H1 (cell line): ENCODE measurements at places on chromosomes 3 and 15.

- no peaks in the 10 kb centered on the region for H3K27me3 ChIP-seq
- H3K27ac ChIP-seq, result no peak overlapping the region
- no peaks in the 10 kb centered on the region for H3K36me3 ChIP-seq
- no peaks in the 10 kb centered on the region for H3K4me1 ChIP-seq
- no peak overlapping the region for H3K4me3 ChIP-seq
Measured at GRCh38 chr3:108164391-108164790, 57.8 kb downstream of the IFT57 start.

GRCh38 chr15:32774022-32774421 is 56.2 kb downstream of the GREM1 start:
- H3K4me1 ChIP-seq, result no peaks in the 10 kb centered on the region
- no peaks in the 10 kb centered on the region for H3K27me3 ChIP-seq
- H3K36me3 ChIP-seq, result no peaks in the 10 kb centered on the region
- H3K27ac ChIP-seq, result no peak overlapping the region
- H3K4me3 ChIP-seq, result no peak overlapping the region

DNA sequence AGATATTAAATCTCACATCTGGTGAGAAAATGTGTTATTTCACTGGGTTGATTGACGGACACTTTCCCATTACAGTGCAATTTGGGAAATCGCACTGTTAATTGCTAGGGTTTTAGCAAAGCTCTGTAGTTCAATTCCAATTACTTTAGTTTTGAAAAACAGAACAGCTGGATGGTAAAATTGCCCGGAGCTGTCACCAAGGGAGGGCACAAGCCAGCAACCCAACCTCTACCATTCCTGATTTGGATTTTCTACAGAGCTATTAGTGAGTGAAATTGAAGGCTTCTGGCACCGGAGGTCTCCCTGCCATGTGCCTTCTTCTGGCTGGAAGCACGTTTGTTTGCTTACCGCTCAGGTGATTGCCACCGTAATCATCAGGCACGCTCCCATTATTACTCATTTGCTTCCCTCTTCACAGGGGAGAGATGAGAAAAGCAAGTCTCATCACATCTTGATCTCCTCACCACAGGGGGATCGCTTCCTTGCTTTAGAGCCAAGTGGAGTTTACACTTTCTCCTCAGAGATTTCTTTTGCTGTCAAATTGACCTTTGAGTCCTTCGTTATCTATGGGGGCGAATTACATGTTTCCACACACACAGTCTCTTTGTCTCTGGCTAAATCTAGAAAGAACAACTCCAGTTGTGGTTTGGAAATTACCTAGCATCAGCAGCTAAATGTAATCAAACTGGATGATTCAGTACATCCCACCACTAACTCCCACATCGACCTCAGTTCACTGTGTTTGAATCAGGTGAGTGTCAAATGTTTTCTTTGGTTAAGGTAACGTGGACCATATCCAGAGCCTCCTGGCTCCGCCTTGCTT is 421.7 kb upstream of the GOLIM4 start:
- no peak overlapping the region for H3K4me3 ChIP-seq
- no peak for DNase-seq
- no peaks in the 10 kb centered on the region for H3K36me3 ChIP-seq
- no peaks in the 10 kb centered on the region for H3K27me3 ChIP-seq
- H3K27ac ChIP-seq, result no peak overlapping the region

DNA sequence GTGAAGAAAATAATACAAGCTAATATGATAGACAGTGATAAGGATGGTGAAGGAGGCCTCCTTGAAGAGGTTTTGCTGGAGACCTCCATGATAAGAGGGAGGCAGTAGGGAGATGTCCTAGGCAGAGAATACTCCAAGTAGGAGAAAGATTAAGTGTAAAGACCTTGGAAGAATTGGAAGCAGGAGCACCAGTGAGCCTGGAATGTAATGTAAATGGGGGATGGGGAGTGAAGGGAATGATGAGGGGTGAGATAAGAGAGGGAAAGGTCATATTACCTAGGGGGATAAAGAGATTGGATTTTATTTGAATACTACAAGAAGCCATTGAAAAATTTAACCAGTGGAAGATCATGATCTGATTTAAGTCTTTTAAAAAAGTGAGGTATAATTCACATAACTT is 41.7 kb upstream of the ARL14 start:
- H3K27me3 ChIP-seq, result no peaks in the 10 kb centered on the region
- H3K4me3 ChIP-seq, result no peak overlapping the region
- DNase-seq, result no peak
- no peaks in the 10 kb centered on the region for H3K36me3 ChIP-seq

GRCh38 chr3:28056806-28057205 is 184.6 kb upstream of the CMC1 start:
- no peak overlapping the region for H3K4me3 ChIP-seq
- H3K36me3 ChIP-seq, result no peaks in the 10 kb centered on the region
- H3K27me3 ChIP-seq, result no peaks in the 10 kb centered on the region
- no peak for DNase-seq

DNA sequence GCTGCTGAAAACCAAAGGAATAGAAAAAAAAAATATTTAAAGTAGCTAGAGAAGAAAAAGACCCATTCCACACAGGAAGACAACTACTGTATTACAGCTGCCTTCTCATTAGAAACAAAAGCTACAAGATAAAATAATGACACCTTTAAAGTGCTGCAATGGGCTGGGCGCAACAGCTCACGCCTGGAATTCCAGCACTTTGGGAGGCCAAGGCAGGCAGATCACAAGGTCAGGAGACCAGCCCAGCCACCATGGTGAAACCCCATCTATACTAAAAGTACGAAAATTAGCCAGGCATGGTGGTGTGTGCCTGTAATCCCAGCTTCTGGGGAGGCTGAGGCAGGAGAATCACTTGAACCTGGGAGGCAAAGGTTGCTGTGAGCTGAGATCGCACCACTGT is 31.0 kb downstream of the TRPM7 start:
- H3K4me1 ChIP-seq, result no peaks in the 10 kb centered on the region; the same call in 1 of the 2 replicates
- DNase-seq, result no peak
- no peak overlapping the region for H3K27ac ChIP-seq
- H3K4me3 ChIP-seq, result no peak overlapping the region
- no peaks in the 10 kb centered on the region for H3K27me3 ChIP-seq

DNA sequence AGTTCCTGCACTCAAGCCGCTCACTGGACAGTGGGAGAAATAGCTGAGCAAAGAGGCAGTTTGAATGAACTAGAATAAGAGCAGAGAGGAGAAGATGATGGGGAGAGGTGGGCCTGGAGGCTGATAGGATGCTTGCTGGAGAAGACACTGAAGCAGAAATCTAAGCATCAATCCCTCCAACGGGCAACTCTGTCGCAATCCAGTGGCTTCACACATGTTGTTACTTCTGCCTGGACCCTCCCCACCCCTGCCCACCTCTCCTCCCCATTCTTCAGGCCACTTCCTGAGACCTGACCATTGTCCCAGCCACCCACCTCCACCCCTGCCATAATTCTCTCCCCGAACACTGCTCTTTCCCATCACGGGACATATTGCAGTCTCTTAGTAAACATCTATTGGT is 76.0 kb downstream of the SRGAP3 start:
- no peaks in the 10 kb centered on the region for H3K27me3 ChIP-seq
- no peaks in the 10 kb centered on the region for H3K36me3 ChIP-seq
- no peak overlapping the region for H3K4me3 ChIP-seq
- H3K4me1 ChIP-seq, result no peaks in the 10 kb centered on the region

DNA sequence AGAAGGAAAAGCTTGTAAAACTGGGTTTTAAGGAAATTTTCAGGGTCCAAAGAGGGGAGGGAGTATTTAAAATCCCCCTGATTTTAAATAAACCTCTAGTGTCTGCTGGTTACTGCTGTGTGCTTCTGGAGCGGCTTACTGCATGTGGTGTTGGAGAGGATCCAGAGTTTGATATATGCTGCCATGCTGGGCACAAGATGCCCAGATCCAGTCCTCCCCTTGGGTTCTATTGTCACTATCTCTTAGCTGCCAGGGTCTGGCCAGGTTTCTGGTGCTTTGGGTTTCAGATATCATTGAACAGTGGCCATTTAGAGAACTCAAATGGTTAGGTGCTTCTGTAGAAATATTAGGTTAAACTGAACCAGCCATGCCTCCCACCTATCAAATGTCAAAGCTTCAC is 27.5 kb downstream of the MINAR1 start:
- no peaks in the 10 kb centered on the region for H3K27me3 ChIP-seq
- no peaks in the 10 kb centered on the region for H3K36me3 ChIP-seq
- H3K27ac ChIP-seq, result no peak overlapping the region

GRCh38 chr15:25864966-25865365 is 1.8 kb upstream of the ATP10A start:
- H3K4me1 ChIP-seq, result peaks cover 9% of the 10 kb centered on the region
- H3K27ac ChIP-seq, result no peak overlapping the region
- H3K27me3 ChIP-seq, result peaks cover 45% of the 10 kb centered on the region
- no peak for DNase-seq
- no peak overlapping the region for H3K4me3 ChIP-seq
- H3K36me3 ChIP-seq, result no peaks in the 10 kb centered on the region
